ENCODE measurements at places on chromosomes 3 and 15.

DNA sequence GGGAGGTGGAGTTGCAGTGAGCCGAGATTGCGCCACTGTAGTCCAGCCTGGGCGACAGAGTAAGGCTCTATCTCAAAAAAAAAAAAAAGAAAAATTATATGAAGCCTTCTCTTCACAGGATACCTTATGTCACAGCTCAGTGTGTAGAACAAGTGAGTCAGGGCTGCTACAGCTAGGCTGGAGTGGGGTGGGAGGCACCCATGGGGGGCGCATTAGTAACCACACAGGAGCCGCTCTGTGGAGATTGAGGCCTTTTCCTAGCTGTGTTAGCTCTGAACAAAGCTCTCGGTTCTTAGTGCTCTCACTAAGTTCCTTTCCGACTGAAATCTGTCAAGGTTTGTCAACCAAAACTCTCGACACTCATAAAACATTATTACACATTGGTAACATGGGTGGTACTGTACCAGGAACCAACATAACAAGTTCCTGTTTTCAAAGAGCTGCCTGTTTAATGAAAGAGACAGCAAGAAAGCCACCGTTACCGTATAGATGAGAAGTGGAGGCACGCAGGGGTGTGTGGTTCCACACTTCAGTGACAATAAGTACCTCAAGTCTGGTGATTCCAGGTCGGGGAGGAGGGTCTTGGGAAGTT is 4.5 kb downstream of the LRRC31 start:
- no peak for DNase-seq

DNA sequence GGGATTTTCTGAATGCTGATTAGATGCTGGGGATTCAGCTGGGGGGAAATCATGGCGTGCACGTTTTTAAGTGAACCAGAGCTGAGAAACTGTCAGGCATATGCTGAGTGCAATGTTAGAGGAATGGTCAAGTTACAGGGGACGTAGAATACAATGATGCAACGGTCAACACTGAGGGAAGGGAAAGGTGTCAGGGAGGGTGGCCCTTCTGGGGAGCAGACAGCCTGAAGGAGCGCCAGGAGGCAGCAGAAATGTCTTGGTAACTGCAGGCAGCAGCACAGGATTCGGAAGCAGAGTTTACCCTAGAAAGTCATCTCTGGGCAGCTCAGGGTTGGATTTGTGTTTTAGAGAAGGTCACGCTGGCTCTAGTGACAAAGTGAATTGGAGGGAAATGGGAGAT is 47.6 kb upstream of the RGMA start:
- no peak for DNase-seq

DNA sequence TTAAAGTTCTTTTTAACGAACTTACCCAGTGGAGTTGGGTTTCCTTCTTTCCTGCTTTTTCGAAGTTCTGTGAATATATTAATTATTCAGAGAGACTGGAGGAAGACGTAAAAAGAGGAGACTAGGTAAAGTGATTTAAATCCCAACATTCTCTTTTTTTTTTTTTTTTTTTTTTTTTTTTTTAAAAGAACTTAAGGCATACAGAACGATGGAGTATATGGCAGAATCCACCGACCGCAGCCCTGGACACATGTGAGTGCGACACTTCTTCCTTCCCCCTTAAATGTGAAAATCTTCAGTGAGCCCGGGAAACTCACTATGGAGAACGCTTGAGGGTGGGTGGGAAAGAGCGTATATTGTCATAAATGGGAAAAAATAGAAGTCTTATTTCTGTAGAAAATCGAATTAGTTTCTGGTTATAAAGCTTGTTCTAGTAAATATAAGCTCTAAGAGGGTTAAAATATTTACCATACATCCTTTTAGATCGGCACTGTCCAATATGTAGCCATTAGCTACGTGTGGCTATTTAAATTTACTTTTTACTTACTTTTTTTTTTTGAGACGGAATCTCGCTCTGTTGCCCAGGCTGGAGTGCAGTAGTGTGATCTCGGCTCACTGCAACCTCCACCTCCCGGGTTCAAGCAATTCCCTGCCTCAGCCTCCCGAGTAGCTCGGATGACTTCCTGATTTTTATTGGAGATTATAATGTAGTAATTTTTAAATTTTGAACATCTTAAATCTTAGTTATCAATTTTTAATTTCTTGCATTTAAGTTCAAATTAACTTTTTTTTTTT is 892 bp downstream of the NMD3 start:
- DNase-seq: no peak

DNA sequence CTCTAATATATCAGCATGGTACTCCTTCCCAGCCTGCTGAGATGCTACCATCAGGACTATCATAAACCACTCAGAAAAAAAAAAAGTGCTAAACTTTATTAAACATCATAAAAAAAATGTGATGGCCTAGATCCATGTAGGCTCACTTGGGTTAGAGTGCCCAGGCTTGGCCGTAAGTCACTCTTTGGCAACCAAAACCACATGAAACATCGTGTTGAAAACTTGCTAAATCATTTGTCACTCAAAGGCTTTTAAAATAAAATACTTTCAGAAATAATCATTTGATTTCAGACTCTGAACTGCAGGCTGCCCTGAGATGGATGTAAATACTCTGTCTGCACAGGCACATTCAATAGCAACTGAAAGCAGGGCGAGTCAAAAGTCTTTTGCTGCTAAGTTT is 78.4 kb upstream of the WNT5A start:
- no peak for DNase-seq

DNA sequence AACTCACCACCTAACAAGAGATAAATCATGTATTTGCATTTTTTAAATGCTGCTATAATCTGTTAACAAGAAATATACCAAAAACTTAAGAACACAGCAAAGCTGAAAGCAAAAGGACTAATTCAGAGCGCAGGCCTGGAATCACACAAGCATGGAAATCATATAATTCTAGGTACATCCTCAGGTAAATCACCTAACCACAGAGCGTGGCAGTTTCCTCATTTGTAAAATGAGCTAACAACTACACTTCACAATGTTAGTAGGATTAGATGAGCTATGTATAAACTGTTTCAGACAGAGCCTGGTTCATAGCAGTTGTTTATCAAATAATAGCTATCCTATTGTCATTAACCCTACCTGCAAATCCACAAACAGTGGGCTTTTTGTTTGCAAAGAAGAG is 146.4 kb downstream of the ERC2 start:
- no peak for DNase-seq

DNA sequence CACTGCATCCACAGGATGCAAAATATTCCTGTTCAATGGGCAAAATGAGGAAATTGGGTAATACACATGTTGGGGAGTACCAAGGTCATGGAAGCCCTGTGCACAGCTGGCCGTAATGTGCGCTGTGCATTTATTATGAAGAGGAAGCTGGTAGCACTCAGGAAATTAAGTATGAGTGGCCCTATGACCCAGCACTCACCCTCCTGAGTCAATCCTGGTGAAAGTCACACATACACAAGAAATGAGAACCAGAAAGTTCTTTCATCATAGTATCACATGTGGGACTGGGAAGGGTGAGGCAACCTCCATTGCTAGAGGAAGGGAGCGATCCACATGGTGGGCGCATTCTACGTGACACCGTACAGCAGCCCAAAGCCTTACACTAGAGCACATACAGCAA is 11.4 kb upstream of the PRR20G start:
- DNase-seq: no peak

DNA sequence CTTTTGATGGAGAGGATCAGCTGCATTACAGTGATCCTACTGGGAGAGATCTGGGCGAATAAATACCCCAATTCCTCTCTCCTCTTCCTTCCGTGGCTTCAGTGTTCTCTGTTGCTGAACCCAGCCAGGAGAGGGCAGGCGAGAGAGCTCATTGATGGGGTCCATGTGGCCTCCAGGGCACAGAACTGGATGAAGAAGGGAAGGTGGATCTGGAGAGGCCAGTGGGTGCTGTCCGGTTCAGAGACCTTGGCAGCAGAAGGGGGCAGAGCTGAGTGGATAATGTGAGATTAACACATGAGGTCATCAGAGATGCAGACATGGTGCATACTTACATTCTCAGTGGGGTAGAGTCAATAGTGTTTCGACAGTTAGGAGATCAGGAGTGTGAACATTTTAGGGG is 193.6 kb downstream of the CLSTN2 start:
- peak; percentile 15 for DNase-seq

GRCh38 chr3:192409201-192409837 is 318.0 kb downstream of the FGF12 start:
- DNase-seq: peak; percentile 70

DNA sequence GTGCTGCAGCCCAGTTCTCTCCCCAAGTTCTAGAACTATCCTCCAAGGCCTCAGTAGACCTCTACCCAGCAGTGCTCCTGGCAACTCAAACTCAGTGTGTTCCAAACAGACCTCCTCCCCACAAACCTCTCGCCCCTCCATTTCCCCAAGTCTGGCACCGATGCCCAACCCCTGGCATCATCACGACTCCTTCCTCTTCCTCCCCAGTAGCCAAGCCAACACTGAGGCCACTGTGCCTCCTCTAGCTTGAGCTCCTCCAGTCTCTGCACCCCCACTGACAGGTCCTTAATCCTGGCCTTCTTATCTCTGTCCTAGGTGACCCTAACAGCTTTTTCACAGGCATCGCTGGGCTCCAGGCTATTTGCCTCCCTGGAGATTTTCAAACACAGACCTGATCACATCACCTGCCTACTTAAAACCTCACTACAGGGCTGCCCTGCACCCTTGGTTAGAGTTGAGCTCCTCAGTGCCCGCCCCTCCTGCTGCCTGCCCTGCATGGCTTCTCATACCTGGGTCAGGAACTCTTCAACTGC is 6.8 kb downstream of the ARPIN start:
- no peak for DNase-seq

GRCh38 chr3:61922118-61922517 is 360.7 kb downstream of the PTPRG start:
- no peak for DNase-seq

DNA sequence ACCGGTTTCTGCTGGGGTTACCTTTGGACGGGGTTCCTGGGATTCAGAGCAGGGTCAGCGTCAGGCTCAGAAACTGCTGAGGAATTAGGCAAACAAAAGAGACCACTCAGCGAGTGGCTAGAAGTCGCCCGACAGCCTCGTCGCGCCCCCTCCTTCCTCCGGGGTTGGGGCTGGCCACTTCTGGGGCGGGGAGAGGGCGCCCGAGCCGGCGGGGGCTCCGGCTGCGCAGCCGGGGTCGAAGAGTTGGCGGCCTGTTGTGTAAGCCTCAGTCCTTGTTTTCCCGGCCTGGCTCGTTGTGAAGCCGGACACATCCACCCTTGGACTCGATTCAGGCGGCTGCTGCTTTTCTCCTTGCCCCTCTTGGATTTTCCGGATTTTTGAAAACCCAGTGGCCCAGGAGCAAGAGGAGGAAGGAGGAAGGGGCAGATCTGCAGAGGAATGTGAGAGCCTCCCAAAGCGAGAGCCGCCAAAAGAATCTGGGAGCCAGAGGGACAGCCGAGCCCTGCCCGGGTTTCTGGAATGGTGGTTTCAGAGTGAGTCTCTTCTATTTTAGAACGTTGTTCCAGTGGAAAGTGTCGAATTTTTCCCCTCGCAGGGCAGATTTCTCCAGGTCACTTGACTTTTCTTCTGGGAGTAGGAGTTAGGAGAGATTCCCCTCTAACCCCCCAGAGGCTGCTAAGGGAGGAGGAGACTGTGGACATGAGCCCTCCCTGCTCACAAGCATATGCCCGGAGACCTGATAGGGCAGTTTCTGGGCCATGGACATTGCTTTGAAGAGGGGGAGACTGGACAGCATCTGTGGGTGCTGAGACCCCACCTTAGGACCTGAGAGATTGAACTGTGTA is 666 bp downstream of the SNX33 start:
- DNase-seq: peak; percentile 73

DNA sequence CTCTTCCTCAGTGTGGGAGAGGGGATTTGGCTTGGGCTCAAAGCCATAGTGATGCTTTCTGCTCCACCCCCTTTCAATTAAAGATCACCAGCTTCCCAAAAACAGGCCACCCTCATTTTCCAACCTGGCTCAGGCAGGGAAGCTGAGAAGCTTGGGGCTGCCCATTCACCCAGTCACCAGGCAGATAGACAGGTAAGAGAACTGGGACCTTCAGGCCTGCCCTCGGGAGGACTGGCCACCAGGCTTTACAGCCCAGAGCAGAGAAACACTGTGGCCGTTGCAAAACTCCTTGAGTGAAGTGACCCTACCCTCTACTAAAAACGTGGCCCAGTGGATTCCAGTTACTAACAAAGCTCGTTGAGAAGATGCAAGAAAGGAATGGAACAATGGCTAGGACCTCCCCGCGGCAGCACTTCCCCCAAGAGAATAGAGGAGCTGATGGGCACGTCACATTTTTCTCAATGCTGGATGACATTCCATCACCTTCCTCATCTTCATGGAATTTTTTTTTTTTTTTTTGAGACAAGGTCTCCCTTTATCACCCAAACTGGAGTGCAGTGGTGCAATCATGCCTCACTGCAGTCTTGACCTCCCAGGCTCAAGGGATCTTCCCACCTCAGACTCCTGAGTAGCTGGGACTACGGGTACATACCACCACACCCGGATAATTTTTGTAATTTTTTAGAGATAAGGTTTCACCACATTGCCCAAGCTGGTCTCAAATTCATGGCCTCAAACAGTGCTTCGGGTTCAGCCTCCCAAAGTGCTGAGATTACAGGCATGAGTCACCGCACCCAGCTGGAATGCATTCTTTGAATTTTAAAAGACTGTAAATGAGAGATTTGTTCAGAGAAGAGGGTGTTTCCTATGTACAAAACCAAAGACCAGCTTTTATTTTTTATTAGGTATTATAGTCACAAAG is 37.9 kb downstream of the LIPC start:
- no peak for DNase-seq
